ENCODE measurements at places on chromosomes 2 and 18. TPM values are rescaled to one million over a fixed set of nuclear protein-coding genes. Genes with fewer than 3 reads are reported as not detected.
A peak's percentile ranks its signal among the peaks of the same experiment; 100 is the strongest.

LMAN1 gene
- total RNA-seq, result 189 TPM

UNC80 gene
- not detected for total RNA-seq

TMEM17 gene
- 3.3 TPM for total RNA-seq

IL36A gene
- total RNA-seq, result not detected

MAP2 gene
- 2.2 TPM for total RNA-seq

- H3K27me3 ChIP-seq, result no peaks in the 10 kb centered on the region
- H3K27ac ChIP-seq, result no peak overlapping the region
- H3K4me1 ChIP-seq, result no peaks in the 10 kb centered on the region
- no peaks in the 10 kb centered on the region for H3K36me3 ChIP-seq
- no peak for DNase-seq
- no peak overlapping the region for H3K4me3 ChIP-seq
These were observed 371.1 kb downstream of the TXNL1 start for GRCh38 chr18:56267334-56267733.

- H3K36me3 ChIP-seq, result no peaks in the 10 kb centered on the region
- H3K4me3 ChIP-seq, result no peak within 1 kb of the TSS
- H3K27ac ChIP-seq, result no peak within 1 kb of the TSS
- no peak for DNase-seq
These were observed at the start of gene DNAJC5G for GRCh38 chr2:27275211-27276150. Gene DNAJC5G, plus strand, starts transcription at chr2:27275433. Its CDS starts 1,296 bp downstream, at chr2:27276729.

- H3K4me3 ChIP-seq, result no peak overlapping the region
- H3K36me3 ChIP-seq, result no peaks in the 10 kb centered on the region
- H3K27me3 ChIP-seq, result no peaks in the 10 kb centered on the region
- no peak for DNase-seq
These were observed 556.3 kb upstream of the CHAC2 start for GRCh38 chr2:53211201-53211774.

DNA sequence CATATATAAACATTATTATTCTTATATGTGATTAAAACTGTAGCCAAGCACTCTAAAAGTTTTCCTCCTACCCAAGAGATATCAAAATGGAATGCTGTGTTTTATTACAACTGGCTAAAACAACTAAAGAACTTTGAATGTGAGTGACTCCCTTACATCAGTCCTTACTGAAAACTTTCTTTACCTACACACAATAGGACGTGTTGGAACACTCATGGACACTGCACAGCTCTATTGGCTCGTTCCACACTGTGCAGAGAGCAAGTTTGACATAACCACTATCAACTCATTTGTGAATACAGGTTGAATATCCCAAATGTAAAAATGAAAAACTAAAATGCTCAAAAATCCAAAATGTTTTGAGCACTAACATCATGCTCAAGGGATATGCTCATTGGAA is 650.6 kb downstream of the SLC4A3 start:
- H3K27me3 ChIP-seq, result no peaks in the 10 kb centered on the region
- no peaks in the 10 kb centered on the region for H3K36me3 ChIP-seq
- DNase-seq, result no peak
- H3K4me1 ChIP-seq, result peaks cover 38% of the 10 kb centered on the region
- peak overlapping the region; percentile 94 for H3K27ac ChIP-seq
- H3K4me3 ChIP-seq, result no peak overlapping the region

- DNase-seq, result peak; percentile 6
- no peaks in the 10 kb centered on the region for H3K36me3 ChIP-seq
These were observed 48.5 kb upstream of the EPC2 start for GRCh38 chr2:148596018-148596417.

DNA sequence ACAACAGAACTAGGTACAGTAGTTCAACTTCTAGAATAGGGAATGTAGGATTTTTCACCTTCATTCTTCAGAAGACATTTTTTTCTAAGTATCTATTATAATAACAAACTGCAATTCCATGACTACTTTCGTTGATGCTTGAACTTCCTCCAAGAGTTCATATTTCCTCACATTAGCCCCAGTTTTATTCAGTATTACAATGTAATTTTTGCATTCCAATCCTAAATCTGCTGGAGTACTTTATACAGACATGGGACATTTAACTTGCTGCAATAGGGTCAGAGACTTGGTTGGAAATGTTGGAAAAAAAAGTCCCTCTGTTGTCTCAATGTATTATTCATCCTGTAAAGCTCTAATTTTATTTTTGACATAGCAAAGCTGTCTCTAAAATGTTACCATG is 19.6 kb upstream of the FTCDNL1 start:
- H3K4me3 ChIP-seq, result no peak overlapping the region
- H3K36me3 ChIP-seq, result no peaks in the 10 kb centered on the region
- H3K27me3 ChIP-seq, result no peaks in the 10 kb centered on the region
- no peaks in the 10 kb centered on the region for H3K4me1 ChIP-seq

DNA sequence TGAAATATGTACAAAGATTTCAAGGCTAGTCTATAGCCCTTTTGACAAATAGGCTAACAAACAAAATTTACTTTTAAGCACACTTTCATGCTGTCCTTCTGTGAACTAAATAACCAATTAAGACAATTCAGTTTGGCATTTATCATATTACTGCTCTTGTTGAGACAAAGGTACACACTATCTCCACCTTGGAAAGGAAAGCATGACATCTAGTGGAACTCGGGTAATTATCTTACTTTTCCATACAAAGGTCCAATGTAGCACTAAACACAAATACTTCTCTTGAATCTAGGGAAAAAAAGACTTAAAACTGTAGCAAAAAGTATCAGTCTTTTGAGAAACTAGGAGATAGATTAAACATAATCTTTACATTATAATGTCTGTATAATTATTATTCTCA is 125.0 kb upstream of the CD226 start:
- no peak for DNase-seq
- no peaks in the 10 kb centered on the region for H3K36me3 ChIP-seq
- no peaks in the 10 kb centered on the region for H3K27me3 ChIP-seq
- no peak overlapping the region for H3K27ac ChIP-seq
- no peak overlapping the region for H3K4me3 ChIP-seq

DNA sequence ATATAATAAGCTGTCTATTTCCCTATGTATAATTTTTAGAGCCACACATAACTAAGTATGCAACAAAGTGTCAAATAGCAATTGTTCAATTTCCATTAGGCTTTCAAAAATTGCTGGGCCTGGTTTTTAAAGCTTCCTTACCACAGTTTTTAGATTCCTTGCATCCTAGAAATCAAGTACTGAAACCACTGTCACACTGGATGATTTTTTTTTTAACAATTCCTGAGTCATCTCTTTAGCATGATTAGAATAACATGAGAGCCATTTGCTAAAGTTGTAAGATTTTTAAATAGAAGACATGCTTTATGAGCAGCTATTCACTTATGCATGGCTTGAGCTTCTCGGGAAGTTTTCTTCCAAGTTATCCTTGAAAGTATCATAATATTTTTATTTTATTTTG is 319.5 kb upstream of the NXPH2 start:
- H3K4me3 ChIP-seq, result no peak overlapping the region
- H3K27ac ChIP-seq, result no peak overlapping the region
- no peak for DNase-seq
- H3K36me3 ChIP-seq, result no peaks in the 10 kb centered on the region
- no peaks in the 10 kb centered on the region for H3K4me1 ChIP-seq

DNA sequence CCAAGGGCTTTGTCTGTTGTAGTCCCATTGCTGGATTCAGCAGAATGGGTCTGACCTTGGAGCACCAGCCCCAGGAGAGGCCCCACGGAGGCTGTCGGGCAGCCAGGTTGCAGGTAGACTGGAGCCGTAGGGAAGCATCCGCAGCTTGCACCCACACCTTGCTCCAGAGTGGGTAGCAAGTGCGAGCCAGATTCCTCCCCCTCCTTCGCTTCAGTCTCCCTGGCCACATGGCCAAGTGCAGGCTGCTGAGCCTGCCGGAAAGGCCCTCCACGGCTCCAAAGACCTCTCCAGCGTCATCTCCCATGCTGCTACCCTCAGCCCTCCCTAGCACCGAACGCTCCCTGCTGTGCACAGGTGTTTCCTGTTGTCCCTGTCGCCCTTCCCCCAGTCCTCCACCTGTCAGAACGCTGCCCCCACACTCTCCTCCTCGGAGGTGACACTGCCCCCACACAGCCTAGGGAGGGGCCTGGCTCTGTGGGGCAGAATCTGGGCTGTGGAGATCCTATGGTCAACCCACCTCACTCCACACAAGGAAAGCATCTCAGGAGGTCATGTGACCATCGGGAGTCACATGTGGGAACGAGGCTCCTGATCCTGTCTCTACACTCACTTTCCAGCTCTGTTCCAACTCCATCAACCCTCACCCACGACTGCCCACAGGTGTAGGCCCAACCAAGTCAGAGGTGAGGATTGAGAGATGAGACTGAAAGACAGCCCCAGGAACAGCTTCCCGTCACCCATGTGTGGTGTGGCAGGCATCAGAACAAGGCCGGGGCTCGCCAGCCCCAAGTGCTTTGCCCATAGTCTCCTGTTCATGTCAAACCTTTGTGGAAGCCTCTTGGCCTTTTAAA is 8.3 kb downstream of the KCNF1 start:
- no peak overlapping the region for H3K27ac ChIP-seq
- DNase-seq, result no peak
- peaks cover 3% of the 10 kb centered on the region for H3K4me1 ChIP-seq
- no peaks in the 10 kb centered on the region for H3K36me3 ChIP-seq
- peaks cover 34% of the 10 kb centered on the region for H3K27me3 ChIP-seq

GRCh38 chr2:174341293-174341994 is 6.7 kb downstream of the SP9 start:
- H3K27me3 ChIP-seq, result peaks cover 87% of the 10 kb centered on the region
- peak overlapping the region; percentile 57 for H3K4me3 ChIP-seq
- DNase-seq, result peak; percentile 97
- peaks cover 12% of the 10 kb centered on the region for H3K4me1 ChIP-seq
- H3K36me3 ChIP-seq, result no peaks in the 10 kb centered on the region

- no peaks in the 10 kb centered on the region for H3K36me3 ChIP-seq
- H3K4me1 ChIP-seq, result no peaks in the 10 kb centered on the region
- DNase-seq, result peak; percentile 93
- peak within 1 kb of the TSS; percentile 62 for H3K4me3 ChIP-seq
- H3K27ac ChIP-seq, result no peak within 1 kb of the TSS
These were observed at the start of gene SP5 for GRCh38 chr2:170715062-170715931. Gene SP5, plus strand, starts transcription at chr2:170715337. Its CDS starts 176 bp downstream, at chr2:170715513.

DNA sequence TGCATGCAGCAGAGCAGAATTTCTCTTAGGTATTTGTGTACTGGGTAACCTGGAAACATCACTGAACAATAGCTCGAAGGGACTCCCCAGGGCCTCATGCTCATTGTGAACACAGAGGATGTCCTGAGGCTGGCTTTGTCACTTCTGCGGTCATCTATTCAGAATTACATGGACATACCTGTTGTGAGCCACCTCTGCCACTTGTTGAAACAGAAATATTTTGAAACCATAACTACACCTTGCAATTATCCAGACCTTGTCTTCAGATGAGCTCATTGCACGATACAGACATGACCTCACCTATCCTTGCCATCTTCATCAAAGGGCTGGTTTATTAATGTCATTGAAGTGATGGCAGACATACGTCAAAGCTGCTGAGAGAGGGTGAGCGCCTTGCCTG is 23.4 kb upstream of the CREG2 start:
- no peak overlapping the region for H3K4me3 ChIP-seq
- H3K27ac ChIP-seq, result no peak overlapping the region
- H3K27me3 ChIP-seq, result no peaks in the 10 kb centered on the region
- no peak for DNase-seq
- peaks cover 16% of the 10 kb centered on the region for H3K36me3 ChIP-seq

DNA sequence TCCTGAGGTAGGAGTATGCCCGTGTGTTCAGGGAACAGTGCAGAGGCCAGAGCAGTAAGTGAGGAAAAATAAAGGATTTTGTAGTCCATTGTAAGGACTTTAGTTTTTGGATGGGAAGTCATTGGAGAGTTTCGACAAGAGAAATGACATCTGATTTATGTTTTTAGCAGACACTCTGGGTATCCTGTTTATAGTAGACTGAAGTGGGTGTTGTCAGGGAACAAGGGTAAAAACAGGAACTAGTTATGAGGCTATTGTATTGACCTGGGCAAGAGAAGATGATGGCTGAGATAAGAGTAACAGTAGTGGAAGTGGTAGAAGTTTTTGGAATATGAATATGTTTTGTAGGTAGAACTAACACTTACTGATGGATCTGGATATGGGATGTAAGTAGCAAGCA is 59.8 kb downstream of the GTF2A1L start:
- no peaks in the 10 kb centered on the region for H3K36me3 ChIP-seq
- H3K27ac ChIP-seq, result no peak overlapping the region
- no peak for DNase-seq
- no peaks in the 10 kb centered on the region for H3K27me3 ChIP-seq
- no peak overlapping the region for H3K4me3 ChIP-seq

DNA sequence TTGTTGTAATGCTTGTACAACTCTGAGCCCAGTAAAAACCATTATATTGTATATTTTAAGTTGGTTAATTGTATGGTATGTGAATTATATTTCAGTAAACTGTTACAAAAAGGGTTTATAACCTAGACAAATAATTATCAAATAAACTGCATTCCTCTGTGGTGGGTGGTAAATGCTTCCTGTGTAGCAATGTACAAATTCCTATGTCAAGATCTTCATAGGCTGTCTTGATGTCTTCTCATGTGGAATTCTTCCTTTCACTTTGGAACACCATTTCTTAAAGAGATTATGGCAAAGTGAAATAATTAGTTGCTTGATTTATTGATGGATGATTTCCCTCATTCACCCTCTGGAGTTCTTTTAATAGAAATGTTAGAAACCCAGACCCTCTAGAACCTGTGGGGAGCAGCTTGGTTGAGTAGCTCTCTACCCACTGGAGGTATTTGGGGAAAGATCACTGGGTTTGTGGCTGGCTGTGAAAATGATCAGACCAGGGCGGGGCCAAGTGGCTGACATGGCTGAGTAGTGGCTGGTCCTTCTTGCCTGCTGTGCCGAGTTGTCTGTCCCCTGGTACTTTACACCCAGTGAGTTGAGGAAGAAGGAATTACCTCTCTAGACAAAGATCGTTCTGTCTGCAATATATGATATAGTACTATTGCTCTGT is 22.4 kb upstream of the MGAT5 start:
- no peaks in the 10 kb centered on the region for H3K27me3 ChIP-seq
- peak overlapping the region; percentile 47 for H3K27ac ChIP-seq
- no peak for DNase-seq
- peaks cover 36% of the 10 kb centered on the region for H3K4me1 ChIP-seq

DNA sequence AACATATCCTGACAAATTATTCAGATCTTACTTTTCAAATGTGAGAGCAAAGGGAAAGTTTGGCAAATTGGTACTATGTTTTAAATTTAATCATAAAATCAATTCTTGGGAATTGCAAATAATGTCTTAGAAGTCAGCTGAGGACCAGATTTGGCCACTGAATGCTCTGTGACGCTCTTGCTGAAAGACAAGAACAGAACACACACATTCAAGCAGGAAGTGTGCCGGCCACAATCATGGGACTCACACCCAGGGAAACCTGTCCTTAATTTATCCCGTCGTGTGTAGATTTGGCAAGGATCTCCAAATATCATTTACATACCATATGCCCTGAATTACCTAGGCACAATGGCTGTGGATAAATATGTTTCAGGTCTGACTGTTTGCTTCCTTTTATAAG is 253.1 kb downstream of the TCF4 start:
- H3K36me3 ChIP-seq, result no peaks in the 10 kb centered on the region
- H3K27me3 ChIP-seq, result no peaks in the 10 kb centered on the region
- no peak overlapping the region for H3K27ac ChIP-seq
- no peak for DNase-seq
- H3K4me1 ChIP-seq, result peaks cover 19% of the 10 kb centered on the region
- H3K4me3 ChIP-seq, result no peak overlapping the region

GRCh38 chr2:42199626-42200025 is 30.5 kb downstream of the EML4 start:
- H3K4me1 ChIP-seq, result peaks cover 47% of the 10 kb centered on the region
- DNase-seq, result no peak
- no peaks in the 10 kb centered on the region for H3K27me3 ChIP-seq
